ENCODE measurements at places on chromosomes 2 and 18.

DNA sequence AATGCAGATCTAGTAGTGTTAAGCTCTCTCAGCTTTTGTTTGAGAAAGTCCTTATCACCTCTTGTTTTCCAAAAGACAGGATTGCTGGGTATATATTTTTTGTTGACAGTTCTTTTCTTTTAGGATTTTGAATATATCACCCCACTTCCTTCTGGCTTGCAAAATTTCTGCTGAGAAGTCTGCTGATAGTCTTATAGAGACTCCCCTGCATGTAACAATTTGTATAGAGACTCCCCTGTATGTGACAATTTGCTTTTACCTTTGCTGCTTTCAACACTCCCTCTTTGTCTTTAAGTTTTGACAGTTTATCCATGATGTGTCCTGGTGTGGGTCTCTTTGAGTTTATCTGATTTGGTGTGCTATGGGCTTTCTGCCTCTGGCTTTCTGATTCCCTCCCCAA is 115.0 kb upstream of the CCDC85A start:
- DNase-seq: no peak

DNA sequence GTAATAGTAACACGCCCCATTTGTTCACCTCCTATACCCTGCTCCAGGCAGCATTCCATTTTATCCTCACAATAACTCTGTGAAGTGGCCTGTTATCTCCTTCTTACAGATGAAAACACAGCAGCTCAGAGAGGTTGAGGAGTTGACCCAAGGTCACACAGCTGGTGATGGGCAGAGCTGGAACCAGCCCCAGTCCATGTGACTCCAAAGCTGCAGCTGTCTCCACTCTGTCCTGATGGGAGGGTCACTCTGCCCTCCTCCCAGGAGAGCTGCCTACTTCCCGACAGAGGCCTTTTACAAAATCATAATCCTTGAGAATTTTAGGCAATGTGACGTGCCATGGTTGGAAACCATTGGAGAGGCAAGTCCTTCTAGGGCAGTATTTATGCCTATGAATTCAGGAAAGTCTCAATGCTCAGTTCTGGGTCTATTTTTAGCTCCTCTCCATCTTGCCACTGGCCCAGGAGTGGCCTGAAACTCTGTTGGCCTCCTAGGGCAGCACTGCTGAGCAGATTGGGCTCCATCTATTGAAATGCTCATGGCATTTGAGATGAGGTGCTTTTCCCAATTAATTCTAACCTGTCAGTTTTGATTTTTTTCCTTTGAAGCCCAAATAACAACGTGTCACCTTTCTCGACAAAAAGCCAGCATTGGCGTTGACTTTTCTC is 162.0 kb upstream of the MSH6 start:
- DNase-seq: no peak

- no peak for DNase-seq
These were observed 10.4 kb upstream of the DOCK10 start for GRCh38 chr2:225052703-225053102.

DNA sequence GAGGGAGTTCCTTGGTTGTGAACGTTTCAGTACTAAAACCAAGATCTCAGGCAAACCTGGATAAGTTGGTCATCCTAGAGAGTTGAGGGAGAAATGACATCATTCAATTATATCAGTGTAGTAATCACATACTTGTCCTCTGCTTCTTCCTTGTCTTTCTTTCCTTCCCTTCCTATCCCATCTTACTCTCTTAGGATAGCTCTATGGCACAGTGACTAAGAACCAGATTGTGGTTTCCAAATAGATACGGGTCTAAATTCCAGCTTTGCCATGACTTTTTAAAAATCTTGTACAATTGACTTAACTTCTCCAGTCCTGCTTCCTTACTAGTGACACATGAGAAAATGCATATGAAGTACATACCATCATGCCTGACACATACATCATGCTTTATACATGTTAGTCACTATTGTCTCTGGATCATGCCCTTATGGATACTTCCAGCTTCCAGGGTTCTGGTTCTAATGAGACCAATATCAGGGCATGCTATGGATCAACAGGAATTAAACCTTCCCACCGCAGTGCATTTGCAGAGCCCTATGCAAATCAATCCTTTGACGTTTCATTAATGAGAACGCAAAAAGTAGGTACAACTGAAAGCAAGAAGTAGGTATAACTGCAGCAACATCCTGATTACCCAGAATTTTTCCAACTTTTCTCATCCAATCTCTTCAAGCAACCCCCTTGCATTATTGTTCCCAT is 168.0 kb upstream of the KLF7 start:
- no peak for DNase-seq

Measured in natural killer cell (primary cell).